Substantia nigra (tissue), 51 donors: ENCODE measurements at places on chromosomes 1 and 21.

GRCh38 chr1:61247881-61248752, 165.8 kb downstream of the NFIA start:
- no peak for DNase-seq

DNA sequence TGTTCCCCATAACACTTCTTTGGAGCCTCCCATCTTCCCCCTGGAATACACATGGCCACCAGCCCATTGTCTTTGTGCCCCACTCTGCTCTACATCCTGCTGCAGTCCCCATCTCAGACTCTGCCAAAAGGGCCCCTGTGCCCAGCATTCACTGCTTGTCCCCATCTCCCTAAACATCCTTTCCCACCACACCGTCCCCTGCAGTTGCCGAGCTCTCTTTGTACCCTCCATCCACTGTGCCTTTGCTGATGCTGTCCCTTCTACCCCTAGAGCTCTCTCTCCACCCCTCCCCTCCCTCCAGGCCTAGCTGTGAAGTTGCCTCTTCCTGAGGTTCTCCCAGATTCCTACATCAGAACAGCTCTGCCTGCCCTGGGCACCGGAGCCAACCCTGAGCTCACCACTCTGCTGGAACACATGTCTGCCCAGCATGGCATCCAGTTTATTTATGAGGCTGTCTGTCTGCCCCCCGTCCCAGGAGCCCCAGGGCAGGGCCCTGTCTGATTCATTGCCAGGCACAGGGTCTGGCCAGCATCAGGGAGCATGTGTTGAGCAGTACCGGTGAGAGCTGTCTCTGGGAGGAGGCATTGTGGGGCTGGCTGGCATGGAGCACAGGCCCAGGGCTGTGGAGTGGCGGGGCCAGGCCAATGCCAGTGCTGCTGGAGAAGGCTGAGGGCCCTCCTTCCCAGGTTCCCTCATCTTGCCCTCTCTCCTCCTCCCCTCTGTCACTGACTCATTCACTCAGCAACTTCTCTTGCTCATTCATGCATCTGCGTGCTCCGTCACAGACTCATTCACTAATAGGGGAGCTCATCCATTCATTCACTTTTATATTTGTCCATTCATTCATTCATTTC, 28.8 kb downstream of the EDN2 start:
- DNase-seq: peak; percentile 8

- DNase-seq: no peak
Measured at GRCh38 chr1:169143984-169144383, 37.5 kb downstream of the ATP1B1 start.

DNA sequence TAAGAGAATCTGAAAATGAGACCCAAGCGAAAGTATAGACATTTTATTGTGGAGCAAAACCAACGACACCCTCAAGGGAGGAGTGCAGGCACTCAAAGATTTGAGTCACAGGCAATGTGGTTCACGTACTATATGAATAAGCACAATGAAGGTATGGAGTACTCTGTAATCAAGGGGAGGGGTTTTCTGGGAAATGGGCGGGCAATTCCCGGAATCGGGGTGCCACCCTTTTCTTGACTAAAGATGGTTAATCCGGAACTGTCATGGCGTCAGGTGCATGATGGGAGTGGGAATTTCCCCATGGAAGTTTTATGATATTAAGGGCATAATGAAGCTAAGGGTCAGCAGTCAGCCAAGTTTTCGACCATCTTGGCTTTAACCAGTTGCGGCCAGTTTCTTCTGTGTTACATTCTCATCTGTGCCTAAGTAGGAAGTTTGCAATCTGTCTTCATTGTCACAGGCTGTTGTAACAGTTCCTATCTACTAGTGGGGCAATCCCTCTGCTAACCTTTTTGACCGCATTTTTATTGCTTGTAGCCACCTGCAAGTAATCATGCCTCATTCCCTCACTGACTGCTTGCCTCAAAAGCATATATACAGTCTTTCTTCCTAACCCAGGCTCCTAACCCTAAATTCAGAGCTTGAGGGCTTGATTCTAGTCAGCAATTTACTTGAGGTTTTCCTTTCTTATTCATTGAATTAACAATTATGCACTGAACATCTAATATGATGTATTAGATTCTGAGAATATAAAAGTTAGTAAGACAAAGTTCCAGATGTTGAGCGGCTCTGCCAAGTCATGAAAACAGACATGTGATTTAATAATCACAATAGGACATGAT, 775 bp upstream of the AIM2 start:
- DNase-seq: no peak

DNA sequence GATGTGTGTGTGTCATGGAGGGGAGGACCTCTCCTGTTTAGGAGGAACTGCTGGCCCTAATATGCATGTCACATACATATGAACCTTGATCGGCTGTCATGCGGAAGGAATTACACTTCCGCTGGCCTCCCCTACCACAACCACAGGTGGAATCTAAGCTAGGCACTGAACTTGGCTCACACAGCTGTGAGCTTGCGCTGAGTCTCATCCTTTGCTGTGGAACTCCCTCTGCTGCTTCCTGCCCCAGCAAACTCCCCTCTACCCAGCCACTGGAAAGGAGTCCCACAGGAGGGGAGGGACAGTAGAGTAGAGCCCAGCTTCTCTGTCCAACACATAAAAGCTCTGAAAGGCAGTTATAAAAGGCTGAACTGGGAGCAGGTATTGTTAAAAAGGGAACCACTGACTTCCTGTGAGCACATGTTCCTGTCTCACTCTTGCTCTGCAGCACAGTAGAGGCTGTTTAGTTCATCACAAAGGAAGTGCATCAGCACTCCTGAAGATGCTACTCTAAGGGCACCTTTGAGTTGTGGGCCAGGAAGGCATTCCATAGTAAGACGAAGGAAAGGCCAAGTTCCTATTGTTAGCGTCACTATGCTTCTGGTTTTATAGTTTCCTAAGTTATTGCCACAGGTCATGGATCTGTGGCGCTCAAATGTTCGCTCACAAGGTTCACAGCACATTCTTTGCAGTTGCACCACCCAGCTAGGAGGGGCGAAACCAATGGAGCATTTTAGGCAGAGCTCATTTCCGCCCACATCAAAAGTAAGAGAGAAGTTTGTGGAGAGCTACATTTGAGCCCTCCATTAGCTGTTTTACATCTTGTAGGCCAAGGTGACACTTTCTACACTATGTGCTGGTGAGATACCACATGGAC, 17.7 kb upstream of the PTPRC start:
- no peak for DNase-seq

GRCh38 chr1:99850459-99851291, 514 bp downstream of the AGL start:
- no peak for DNase-seq

DNA sequence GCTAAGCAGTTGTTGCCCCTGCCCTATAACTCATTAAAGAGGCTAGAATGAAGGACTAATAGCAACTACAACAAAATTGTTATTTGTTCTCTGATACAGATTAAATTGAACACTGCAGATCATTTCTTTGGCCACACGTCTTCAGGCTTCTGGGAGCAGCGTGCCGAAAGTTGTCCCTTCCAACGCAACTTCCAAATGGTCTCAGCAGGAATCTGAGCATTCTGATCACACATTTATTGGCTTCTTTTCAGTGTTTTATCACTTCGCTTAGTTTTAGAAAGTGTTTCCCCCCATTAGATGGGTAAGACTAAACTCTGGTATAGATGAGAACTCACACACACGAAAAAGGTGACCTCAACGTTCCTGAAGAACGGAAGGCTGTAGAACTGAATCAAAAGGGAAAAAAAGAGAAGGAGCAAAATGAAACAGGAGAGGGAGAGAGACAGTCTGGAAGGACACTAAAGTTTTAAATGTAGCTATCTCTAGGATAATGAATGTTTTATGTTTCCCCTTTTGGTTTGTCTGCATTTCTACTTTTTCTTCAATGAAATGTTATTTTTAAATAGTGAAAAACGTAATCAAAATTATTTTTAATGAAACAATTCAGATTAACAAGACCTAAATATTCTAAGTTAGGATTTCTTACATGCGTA, 336.5 kb downstream of the RRAGC start:
- DNase-seq: no peak

GRCh38 chr1:42449256-42449655, 6.6 kb downstream of the ZMYND12 start:
- no peak for DNase-seq

DNA sequence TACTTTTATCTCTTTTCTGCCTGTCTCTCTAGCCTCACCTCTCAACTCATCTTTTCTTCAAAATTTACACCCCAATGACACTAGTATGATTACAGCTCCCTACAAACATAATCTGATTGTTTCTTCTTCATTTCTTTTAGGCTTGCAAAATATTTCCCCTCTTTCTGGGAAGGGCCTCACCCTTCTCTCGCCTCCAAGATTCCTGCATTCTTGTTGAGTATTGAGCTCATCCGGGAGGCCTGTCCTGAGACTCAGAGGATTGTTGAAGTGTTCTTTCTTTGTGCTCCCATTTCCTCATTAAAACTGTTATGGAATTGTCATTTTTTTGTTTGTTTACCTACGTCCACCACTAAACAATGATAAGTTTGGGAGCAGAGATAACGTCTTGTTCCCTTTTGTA, 99.1 kb upstream of the CHRM3 start:
- DNase-seq: no peak

- DNase-seq: no peak
Measured at GRCh38 chr1:110152133-110152785, 2.0 kb downstream of the SLC6A17 start.

- no peak for DNase-seq
Measured at GRCh38 chr1:212718499-212718898, 18.9 kb upstream of the BATF3 start.

DNA sequence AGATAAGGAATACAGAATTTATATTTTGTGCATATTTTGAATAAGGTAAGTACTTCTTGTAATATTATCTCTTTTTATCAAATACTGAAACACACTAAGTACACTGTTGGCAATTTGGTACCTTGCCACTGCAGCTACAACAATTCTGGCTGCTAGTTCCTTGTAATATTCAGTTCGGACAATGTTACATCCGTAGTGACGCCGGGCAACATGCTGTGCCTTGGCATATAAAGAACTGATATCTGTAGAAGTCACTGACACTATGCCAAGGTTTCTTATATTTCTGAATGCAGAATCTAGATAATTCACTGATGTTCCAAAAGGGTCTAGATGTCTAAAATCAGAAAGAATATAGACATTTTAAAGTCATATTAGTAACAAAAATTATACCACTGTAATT, 17.5 kb downstream of the TRMT1L start:
- no peak for DNase-seq

DNA sequence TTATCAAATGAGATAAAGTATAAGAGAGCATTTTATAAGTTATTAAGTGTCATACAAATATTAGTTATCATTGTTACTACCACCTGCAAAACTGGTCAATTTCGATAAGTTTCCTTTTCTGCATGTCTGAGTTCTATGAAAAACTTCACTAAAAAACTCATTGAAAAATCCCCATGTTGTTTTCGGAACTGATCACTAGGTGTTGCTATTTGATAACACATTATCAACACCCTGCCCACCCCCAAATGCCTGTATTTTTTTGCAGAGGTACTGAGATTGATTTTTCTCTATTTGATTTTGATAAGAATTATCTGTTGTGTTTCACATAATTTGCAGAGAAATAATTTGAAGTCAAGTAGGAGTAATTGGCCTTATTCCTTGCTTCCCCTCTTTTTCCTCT, 22.1 kb upstream of the DISP1 start:
- DNase-seq: no peak

- no peak for DNase-seq
Measured at GRCh38 chr1:186283374-186283773, 91.7 kb downstream of the TPR start.

DNA sequence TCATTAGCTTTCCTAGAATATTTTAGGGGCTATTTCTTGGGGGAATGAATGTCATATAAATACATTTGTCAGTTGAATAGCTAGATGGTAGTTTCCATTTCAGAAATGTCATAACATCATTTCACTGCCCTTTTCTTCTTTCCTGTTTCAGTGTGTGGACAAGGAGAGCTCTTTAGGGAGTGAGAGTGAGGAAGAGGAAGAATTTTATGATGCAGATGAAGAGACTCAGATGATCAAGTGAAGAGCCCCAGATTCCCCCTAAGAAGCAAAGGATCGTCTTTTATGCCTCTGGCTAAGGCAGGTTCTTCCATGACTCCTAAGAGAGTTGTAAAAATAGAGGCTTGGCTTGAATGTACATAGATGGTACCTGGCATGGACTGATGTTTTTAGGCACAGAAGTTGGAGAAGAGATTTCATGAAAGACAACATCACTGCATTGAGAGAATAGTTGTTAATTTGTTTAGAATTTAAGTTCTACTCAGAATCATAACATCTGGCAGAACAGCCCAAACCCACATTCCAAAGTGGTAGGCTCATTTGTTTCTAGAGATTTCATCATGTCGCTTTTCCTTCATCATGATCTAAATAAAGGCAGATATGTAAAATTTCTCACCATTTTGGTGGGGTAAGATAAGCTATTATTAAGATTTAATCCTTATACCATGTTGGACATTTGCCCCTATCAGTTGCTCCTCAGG, 44.2 kb upstream of the MAB21L3 start:
- no peak for DNase-seq

GRCh38 chr1:84996846-84997666, at the start of gene MCOLN2:
Gene MCOLN2 (minus strand): TSS chr1:84997113. CDS start chr1:84996872, 241 bp downstream.
- DNase-seq: no peak

DNA sequence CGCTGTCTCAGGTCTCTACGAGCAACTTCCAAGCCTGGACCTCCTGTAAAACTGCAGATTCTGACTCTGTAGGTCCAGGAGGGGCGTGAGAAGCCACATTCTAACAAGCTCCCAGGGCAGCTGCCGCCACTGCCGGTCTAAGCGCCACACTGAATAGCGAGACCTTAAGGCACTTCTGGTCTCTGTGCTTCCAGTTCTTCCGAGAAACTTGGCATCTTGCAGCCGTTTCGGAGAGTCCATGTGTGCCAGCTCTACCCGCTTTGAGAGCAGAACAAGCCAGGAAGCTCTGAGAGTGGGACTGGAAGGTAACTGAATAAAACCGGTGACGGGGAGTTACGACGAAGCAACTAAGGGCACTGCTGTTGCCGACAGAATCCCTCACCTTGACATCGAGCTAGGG, 12.5 kb downstream of the AGT start:
- DNase-seq: no peak

DNA sequence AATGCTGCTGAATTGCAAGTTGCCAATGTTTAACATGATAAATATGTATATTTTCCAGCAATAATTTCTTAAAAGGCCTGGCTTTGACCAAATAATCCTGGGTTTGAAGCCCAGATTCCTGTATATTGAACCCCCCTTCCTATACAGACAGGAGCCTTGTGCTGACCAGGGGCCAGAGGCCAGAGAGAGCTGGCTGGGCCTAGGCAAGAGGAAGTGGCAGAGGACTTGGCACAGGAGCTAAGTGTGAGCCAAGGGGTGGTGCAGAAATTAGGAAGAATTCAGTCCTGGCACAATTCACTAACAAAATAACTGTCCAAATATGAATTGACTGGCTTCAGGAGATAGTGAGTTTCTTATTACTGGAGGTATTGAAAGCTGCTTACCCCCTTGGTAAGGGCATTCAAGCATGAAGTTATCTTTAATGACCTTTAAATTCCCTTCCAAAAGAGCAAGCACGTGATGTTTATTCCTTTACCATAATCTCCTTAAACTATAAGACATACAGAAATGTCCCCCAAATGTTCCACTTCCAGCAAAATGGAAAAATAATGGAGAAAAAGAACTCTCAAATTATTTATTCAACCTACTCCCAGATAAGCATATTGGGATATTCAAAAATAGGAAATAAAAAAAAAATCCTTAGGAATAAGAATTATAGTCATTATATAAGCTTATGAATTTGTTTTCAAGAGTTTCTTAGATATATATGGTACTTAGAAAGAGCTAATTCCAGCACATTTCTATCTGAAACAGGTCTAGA, 26.6 kb downstream of the NIBAN1 start:
- DNase-seq: no peak
